ENCODE measurements at places on chromosomes 6 and 20. TPM values are rescaled to one million over a fixed set of nuclear protein-coding genes. Genes with fewer than 3 reads are reported as not detected.

Gene SLC22A1
- 1.3 TPM for total RNA-seq

Gene LY86
- total RNA-seq: not detected

Gene SLC17A9
- total RNA-seq: 4.8 TPM

Gene DSP
- total RNA-seq: 0.44 TPM

Gene BPI
- not detected for total RNA-seq

Gene DEFB132
- not detected for total RNA-seq

Gene PPP1R3D
- total RNA-seq: 8.9 TPM

Gene CGAS
- total RNA-seq: 6.5 TPM

Gene EDN3
- total RNA-seq: not detected

Gene PRSS16
- not detected for total RNA-seq

Gene SYCP2L
- total RNA-seq: not detected

Gene KCNQ5
- total RNA-seq: 0.87 TPM

Gene ZNF292
- total RNA-seq: 34.9 TPM

Gene CFB
- total RNA-seq: 24.1 TPM

Gene DEFB119
- not detected for total RNA-seq

Gene C20orf202
- under 0.01 TPM for total RNA-seq

Gene SOX4
- total RNA-seq: 42.0 TPM

Gene OR2H2
- not detected for total RNA-seq

Gene BEND3
- total RNA-seq: 0.73 TPM

Gene OVOL2
- not detected for total RNA-seq

Gene TREML1
- total RNA-seq: not detected

Gene WFDC6
- not detected for total RNA-seq

Gene SLC32A1
- not detected for total RNA-seq

Gene HMGN4
- 106 TPM for total RNA-seq

Gene PGM3
- 89.0 TPM for total RNA-seq

Gene CPXM1
- 0.83 TPM for total RNA-seq

Gene LAMA5
- total RNA-seq: 90.0 TPM
